ENCODE measurements at places on chromosomes 6 and 20. TPM values are rescaled to one million over a fixed set of nuclear protein-coding genes. Genes with fewer than 3 reads are reported as not detected.

- peak; percentile 55 for DNase-seq
These were observed 51.1 kb upstream of the TMEM170B start for GRCh38 chr6:11486486-11486885.

NNAT gene
- total RNA-seq, result 1.3 TPM

GRCh38 chr20:37393196-37393862, 47.4 kb downstream of the SRC start:
- no peak for DNase-seq

DNA sequence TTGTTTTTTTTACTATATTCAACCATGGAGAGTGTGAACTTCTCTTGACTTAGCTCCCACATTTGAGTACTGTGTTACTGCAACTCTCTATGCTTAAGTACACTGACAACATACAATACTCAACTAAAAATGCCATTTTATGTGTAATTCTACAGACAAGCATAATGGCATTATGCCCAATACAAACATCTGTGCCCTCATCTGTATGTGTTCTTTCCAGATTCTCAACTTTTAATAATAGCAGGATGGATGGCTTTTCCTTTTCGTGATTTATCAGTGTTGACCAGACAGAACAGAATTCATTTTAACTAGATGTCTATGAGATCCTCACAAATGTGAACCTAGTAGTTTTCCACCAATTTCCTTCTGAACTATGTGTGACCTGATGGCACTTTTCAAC, 84.2 kb upstream of the MARCKS start:
- no peak for DNase-seq

GRCh38 chr20:34491226-34491931, 24.8 kb upstream of the DYNLRB1 start:
- no peak for DNase-seq

DNA sequence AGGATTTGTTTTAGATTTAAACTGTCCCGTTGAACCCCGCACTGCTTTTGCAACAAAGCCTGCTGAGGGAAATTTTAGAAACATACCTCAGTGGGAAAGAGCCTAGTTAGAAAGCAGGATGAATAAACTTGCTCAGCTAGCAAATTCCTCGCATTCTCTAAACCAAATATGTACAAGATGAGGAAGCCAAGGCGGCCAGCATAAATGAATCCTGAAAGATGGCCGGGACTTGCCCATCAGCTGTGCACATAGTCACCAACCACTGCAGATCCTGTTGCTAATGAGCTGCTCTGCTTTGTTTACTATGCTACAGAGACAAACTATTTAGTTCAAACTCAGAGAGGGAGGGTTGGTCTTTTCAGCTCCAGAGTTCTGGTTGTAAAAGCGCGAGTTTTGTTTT, 49.0 kb downstream of the TMEM170B start:
- peak; percentile 83 for DNase-seq
